WERI-Rb-1 (cell line): ENCODE measurements at places on chromosomes 3 and 15.
A peak's percentile ranks its signal among the peaks of the same experiment; 100 is the strongest.

GRCh38 chr3:32934150-32934742, 17.2 kb upstream of the CCR4 start:
- peak; percentile 23 for DNase-seq

- DNase-seq: no peak
Measured at GRCh38 chr15:94028809-94029208, 202.6 kb upstream of the MCTP2 start.

DNA sequence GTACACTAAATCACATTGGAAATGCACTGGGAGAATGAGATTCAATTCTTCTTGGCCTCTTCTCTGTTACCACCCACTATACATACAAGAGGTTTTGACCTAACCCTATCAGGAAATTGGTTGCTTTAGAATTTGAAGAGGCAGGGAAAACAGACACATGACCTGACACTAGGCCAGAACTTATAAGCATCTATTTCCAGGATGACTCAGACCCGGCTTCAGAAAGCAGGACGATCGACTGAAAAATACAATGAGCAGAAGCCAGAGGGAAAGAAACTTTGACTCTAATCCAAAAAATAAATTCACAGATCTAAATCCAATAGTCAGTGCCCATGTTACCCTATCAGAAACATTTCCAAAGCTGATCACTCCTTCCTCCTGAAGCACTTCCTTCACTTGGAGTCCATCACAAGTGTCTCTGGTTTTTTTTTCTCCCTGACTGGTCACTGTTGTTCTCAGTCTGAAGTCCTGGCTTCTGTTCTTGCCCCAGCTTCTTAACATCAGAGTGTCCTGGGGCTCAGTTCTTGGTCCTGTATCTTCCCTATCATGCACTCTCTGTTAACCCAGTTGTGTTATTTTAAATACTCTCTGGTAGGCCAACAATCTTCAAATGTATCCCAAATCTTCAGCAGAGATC, 133.6 kb downstream of the P2RY1 start:
- DNase-seq: no peak

DNA sequence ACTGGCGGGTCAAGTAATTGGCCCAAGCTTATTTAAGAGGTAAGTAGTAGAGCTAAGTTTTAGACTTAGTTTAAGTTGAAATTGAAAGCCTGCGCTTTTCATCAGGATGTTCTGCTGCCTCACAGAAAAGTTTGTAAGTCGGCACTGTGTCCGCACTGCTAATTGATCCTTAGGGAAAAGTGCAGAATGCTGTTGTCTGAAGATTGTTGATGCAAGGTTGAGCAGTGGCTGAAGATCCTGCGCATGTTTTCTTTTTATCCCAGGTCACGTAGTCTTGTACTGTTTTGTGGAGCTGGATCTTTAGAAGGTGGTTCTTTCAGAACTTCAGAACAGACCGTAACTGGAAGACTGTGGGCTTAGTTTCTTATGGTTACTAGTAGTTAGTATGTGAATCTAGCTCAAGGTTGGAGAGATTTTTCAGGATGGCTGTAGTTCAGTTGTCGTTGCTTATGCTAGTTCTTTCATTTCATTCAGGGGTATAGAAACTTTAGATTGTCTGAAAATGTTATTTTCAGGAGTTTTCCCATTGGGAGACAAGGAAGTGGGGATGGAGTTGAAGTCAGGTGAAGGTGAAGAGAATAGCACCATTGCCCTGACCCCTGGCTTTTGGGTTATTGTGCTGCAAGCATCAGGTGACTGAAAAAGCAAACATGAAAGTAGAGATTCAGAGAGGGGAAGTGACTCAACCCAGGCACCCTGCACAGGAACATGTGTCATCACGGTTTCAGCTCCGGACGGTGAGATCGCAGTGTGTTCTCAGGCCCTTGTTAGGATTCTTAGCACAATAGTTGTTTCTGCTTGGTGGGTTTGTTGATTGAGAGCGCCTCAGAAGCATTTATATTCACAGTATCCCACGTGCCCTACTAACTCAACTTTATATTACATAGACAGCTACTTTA, 32.8 kb downstream of the AKAP13 start:
- no peak for DNase-seq

GRCh38 chr15:40075298-40076044, 33.2 kb downstream of the BMF start:
- no peak for DNase-seq

DNA sequence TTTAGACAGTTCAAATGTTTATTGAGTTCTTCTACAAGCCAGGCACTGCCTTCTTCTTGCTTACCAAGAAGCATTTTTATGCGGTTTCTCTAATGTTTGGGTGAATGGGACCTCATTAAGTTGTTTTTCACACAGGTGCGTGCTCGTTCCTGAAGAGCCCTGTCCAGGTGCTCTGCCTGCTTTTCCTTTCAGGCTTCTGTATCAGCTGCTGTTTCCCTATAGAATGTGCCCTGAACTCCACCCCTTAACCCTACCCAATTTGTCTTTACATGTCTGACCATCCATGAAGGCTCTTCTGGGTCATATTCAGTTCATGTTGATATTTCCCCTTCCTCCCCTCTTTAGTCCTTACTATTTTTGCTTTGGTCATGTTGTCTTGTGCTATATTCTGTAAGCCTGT, 22.4 kb upstream of the GOLGA6L10 start:
- no peak for DNase-seq

- DNase-seq: no peak
Measured at GRCh38 chr3:127204841-127205582, 12.1 kb downstream of the PRR23E start.

- DNase-seq: no peak
Measured at GRCh38 chr3:172315401-172316091, 132.7 kb downstream of the GHSR start.

DNA sequence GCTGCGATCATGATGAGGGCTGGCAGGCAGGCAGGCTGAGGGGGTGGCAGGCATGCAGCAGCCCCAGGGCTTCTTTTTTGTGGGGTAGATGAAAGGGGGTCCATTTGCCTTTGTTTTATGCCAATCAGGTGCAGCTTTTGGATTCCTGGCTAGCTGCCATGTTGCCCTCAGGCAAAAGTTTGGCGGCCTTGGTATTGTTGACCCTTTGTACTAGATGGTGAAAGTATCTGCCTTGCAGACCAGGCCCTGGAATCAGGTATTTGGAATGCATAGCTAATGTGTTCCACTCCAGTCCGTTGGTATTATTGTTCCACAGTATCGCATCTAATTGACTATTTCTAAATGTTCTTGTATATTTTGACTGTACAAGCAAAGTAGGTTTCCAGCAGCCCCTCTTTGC, 35.0 kb downstream of the EEFSEC start:
- DNase-seq: no peak

DNA sequence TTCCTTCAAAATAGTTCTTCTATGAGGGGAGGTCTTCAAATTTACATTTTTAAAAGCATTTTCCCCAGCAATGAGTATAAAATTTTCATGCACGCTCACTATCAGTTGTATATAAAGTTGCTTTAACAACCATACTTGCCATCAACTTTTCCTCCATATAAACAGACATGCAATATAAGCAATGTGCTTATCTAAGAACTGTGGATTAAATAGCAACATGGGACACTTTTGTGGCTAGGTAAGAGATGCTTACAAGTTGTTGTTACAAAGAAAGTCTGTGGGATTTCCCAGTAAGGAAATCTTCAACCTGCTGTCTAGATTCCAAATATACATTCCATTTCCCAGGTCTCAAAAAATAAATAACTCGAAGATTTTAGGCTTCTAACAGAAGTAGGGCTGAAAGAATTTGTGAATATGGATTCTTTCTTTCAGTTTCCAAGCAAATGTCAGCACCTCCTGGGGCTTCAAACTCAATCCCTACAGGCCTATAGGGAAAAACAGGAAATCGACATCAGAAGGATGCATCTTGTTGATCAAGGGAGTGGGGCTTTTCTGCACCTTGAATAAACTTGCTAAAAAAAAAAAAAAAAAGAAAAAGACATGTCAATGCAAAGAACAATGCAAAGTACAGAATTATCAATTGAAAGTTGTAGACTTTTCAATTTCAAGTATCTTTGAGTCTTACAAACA, 16.1 kb downstream of the TNIK start:
- DNase-seq: no peak

- no peak for DNase-seq
Measured at GRCh38 chr3:189944285-189945145, 176.2 kb downstream of the P3H2 start.

DNA sequence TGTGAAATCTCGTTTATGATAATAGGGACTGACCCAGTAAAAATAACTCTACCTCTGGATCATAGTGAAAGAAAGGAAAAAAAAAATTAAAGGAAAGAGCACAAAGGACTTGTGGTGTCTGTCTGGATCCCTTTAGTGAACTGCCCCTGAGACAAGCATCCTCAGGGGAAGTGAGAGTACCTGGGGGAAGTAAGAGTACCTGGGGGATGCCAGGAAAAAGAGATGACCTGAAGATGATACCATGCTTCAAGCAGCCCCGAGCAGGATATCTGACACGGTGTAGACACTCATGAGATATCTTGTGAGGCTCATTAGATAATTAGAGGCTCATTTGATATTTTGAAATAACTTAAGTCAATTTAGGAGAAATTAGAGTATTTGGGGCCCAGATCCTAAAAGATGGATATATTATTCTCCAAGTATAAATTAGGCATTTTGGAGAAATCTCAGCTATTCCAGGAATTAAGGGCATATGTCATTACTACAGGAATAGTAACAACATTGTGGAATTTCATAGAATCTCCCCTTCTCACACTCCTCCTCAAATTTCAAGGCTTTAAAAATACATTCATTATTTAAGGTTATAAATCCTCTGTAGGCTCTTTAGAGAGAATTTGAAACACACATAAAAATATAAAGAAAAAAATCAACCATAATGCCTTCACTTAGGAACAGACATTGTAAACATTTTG, 36.3 kb upstream of the PSMD6 start:
- DNase-seq: no peak

DNA sequence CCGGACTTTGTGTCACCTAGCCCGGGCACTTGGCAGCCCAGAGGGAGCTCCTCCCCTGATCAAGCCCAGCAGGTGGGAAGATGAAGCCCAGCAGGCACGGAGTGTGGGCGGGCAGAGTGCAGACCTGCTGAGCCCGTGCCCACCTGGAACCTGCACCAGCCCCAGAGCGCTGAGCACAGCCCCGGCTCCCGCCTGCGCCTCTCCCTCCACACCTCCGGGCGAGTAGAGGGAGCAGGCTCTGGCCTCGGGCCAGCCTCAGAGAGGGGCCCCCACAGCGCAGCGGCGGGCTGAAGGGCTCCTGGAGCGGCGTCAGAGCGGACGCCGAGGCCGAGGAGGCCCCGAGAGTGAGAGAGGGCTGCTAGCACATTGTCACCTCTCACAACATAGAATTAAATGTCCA, 257.7 kb downstream of the VGLL3 start:
- DNase-seq: no peak

DNA sequence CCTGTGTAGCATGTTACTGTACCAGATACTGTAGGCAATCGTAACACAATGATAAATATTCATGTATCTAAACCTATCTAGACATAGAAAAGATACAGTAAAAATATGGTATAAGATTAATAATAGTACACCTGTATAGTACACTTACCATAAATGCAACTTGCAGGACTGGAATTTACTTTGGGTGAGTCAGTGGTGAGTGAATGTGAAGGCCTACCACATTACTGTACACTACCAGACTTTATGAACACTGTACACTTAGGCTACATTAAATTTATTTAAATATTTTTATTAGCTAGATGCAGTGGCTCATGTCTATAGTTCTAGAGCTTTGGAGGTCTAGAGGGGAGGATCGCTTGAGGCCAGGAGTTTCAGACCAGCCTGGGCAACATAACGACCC, 186.6 kb upstream of the ROPN1 start:
- no peak for DNase-seq

DNA sequence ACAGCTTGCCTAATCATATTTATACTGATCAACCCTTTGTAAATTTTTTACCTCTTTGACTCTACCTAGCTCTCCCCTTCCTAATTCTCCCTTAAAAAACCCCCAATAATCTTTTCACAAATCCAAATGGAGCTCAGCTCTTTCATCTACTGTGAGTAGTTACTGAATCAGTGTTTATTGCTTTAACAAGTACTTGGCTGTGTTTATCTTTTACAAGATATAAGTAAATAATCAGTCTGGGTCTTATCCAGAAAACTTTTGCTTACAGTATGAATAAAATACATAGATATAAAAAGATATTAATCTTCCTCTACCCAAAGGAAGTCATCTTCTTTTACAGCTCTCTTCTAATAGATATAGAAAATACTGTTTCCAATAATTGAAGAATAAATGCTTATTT, 366.4 kb downstream of the RAP2B start:
- DNase-seq: no peak

DNA sequence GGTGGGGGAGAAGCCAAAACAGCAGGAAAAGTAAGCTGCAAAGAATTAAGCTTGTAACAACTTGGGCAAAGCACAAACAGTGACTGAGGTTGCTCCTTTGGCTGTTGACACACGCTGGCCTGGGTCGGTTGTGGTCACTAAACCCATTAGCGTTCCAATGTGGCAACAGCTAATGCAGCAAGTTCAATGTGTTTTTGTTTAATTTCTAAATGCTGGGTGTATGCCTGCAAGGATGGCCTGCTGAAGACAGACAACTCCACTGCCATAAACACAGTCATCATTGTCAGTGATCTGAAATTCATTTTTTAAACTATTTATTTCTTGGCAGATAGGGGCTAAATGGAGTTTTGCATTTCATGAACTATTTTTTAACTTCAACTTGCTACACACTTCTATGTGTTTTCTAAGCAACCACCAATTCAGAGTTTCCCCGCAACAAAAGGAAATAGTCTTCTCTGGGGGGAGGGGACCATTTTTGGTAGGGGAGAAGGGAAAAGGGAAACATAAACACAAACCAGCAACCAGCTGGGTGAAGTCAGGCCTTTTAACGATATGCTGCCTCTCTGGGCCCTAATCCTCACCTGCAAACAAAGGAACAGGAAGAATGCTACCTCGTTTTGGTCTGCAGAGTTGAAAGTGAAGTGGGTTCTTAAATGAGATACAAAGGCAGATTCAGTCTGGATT, 34.8 kb upstream of the WNT5A start:
- DNase-seq: no peak

GRCh38 chr3:129888771-129889170, 4.7 kb downstream of the TMCC1 start:
- no peak for DNase-seq

GRCh38 chr3:171175741-171176234, 149.3 kb upstream of the SLC2A2 start:
- no peak for DNase-seq
